ENCODE measurements at places on chromosomes 1 and 21.

- DNase-seq = no peak
These were observed 501 bp upstream of the DNAJC6 start for GRCh38 chr1:65308781-65309303.

DNA sequence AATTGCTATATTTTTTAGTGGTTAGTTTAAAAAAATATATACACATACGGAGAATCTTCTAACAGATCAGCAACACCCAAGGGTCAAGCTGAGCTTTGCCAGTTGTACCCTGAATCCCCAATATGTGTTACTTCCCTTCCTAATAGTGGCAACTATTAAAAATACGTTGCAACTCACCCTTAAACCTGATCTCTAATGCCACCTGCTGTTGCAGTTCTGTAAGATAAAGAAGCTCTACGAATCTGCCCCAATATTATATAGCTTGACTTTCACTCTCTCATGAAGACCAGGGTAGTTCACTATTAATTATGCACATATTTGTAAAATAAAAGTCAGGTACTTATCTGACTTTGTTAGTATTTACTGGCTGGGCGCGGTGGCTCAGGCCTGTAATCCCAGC is 58.4 kb downstream of the ASH1L start:
- DNase-seq = no peak

DNA sequence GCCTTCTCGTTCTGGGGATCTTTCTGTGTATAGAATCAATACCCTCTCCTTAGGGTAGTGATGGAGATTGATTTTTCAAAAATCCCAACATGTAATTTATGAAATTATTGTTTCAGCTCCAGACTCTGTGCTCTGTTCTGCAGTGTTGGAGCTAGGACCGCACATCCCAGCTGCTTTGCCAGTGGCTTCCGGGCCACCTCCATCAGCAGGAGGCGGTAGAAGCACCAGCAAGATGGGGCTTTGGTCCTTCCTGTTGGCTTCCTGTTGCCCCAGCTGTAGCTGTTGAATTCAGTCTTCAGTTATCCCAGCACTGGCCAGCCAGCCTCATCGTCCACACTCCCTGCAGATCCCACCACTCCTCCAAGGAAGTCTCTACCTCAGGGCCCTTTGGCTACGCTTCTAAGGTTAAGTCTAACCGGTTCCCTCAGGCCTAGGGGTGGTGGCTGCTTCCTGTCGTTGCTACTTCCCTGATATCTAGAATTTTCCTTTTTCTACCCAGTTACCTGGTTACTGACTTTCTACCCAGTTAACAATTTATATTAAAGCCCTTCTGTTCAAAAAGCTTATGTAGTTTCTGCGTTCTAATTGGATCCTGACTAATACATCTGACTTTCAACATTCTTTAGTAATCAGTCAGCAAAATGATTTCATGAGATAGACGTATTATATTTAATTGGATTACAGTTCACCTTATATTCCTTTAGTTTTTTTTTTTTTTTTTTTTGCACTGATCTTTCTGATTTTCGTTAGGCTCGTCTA is 24.6 kb downstream of the GALNT2 start:
- no peak for DNase-seq

- DNase-seq = no peak
These were observed 637 bp downstream of the NHLH1 start for GRCh38 chr1:160367516-160367900.

GRCh38 chr1:168893359-168893801 is 164.4 kb upstream of the DPT start:
- DNase-seq = no peak

DNA sequence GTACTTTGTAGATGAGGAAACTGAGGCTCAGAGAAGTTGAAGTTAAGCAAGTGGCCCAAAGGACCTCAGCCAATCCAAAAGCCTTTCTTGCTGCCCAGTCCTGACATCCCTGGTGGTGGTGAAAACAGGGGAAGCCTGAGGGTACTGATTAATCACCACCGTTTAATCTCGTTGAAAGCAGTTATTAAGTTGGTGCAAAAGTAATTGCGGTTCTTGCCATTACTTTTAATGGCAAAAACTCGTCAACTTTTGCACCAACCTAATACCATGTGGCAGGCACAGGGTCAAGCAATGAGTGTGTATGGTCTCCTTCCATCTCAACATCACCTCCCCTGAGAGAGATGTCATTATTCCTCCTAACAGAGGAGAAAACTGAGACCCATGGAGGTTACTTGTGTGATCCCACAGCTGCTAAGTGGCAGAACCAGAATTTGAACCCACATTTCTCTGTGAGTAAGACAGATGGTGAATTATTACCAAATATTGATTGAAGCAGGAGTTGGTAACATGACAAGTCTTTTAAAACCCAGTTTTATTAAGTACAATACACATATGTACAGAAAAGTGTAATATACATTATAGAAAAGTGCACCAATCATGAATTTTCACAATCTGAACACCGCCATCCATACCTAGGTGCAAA is 39.4 kb upstream of the GRHL3 start:
- no peak for DNase-seq
